ENCODE measurements at places on chromosomes 5 and 9.
A peak's percentile ranks its signal among the peaks of the same experiment; 100 is the strongest.

- peak; percentile 4 for DNase-seq
These were observed 1.7 kb downstream of the GFM2 start for GRCh38 chr5:74765201-74765600.

DNA sequence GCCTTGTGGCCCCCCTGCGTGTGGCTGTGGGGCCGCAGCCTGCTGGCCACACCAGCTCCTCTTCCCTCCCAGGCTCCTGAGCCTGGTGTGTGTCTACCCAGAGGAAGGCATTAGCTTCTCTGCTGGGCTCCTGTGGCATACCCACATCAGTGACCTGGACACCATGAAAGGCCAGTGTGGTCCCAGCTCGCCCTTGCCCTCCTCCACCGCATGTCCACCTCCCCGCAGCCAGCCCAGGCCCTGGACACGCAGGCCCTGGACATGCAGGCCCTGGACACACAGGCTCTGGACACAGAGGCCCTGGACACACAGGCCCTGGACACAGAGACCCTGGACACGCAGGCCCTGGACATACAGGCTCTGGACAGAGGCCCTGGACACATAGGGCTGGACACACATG lies 153.4 kb upstream of the PPP1R26 start:
- DNase-seq: no peak

DNA sequence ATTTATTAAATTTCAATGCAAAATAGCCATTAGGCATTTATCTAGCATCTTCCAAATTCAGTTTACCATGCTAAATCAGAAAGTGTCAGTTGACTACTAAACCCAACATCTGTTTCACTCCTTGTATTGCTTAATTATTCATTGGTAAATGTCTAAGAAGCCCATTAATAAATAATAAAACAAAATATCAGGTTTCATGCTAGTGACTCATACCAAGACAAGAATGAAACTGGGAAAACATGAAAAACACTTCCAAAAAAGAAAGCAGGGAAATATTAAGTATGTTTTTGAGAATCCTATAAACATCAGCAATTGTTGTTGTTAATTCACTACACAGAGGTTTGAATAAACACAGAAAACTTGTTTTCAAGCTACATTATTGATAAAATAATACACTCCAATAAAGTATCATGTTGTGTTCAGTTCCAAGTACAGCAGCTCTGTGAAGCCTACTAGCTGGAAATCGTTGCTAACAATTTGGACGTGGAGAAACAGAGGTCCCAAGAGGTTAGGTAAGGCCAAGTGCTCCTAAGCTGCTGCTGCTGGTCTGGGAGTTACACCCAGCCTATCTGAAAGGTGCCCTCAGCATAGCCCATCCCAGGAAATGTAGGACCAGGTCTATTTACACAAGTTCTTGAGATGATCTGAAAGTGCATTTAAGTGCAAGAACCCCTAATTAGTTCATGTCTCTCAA lies 78.8 kb downstream of the GNAQ start:
- DNase-seq: no peak

DNA sequence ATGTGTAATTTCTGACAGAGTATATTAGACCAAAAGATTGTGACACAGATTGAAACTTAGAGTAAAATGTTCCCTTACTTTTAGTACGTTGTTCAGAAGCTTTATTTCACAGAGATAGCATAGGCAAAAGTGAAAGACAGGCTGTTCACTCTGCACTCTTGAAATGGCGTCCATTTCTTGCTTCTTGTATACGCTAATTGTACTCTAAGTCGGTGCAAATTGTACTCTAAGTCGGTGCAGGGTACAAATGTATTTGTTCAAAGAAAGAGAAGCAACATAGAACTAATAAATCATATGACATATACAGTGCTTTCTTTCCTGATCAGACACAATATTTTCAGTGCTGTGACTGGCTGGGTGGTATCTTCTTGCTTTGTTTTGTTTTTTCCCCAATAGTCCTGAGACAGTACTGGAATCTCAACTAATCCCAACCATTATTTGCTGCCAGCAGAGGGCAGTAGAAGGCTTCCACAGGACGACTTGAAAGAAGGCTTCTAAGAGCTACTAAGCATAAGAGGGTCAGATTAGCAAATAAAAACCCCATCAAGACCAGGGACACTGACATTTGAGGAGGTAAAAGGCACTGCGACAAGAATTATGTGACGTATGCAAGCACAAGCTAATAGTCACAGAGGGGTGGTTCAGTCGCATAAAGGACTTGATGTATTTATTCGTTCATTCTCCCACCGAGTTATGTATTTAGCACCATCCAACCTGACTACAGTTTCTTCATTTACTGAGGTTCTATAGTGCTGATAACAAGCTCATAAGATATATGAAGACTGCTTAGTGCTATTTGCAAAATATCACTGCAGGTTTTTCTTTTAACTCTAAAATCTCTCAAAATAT lies 831.8 kb downstream of the TAF11L14 start:
- DNase-seq: peak; percentile 82

DNA sequence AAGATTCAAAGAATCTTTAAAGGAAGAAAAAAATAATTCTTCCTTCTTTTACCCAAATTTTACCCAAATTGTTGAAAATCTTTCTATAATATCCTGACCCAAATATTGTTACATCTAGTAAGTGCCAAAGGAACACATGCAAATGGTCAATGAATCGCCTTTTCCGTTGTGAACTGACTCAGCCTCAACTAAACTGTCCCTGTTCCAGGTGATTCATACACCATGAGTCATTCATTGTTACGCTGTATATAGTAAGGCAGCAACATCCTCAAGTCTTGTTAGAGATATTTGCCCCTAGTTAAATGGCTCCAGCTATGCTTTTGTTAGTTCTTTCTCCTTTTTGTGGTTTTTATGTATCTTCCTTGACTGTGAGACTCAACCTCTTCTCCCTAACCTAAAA lies 9.7 kb downstream of the PTGER4 start:
- no peak for DNase-seq

DNA sequence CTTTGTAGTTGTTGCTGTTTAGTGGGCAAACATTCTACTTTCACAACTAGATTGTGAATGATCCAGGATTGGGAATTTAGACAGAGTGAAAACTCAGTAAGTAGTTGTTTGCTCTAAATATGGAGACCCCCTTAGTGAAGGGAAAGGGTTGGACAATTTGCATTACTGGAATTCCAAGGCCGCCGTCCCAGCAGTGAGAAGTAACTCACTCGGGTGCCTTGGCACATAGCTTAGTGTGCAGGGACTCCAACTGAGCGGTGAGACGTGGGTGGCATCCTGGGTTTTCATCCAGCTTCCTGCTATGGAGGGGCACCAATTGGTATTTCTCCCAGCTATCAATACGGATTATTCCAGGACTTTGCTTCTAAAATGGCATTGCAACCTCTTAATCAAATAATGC lies 69.7 kb upstream of the FCN1 start:
- no peak for DNase-seq

All from NAMALWA (cell line).